HepG2 (cell line): ENCODE measurements at places on chromosomes 7 and 10.

- DNase-seq, result no peak
Observed at GRCh38 chr7:40716052-40716451, 581.2 kb downstream of the SUGCT start.

- no peak for DNase-seq
Observed at GRCh38 chr10:636016-636730, 53.3 kb downstream of the DIP2C start.

- DNase-seq, result no peak
Observed at GRCh38 chr7:31950091-31950755, 120.0 kb downstream of the PDE1C start.

DNA sequence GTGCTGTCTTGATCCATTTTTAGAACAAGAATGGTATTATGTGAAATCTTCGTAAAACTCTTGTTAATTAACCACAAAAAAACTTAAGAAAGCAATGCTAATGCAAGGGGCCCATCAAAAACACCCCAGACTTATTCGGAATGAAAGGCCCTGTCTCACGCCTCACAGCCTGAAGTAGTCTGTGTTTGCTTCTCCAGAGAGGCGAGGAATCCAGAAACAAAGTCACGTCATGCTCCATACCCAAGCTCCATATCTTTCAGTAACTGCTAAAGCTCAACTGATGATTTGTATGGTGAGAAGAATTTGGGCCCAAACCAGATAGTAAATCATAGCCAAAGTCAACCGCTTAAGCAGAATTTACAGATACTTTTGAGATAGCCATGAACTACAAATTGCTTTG lies 155.4 kb downstream of the ATE1 start:
- DNase-seq, result no peak

DNA sequence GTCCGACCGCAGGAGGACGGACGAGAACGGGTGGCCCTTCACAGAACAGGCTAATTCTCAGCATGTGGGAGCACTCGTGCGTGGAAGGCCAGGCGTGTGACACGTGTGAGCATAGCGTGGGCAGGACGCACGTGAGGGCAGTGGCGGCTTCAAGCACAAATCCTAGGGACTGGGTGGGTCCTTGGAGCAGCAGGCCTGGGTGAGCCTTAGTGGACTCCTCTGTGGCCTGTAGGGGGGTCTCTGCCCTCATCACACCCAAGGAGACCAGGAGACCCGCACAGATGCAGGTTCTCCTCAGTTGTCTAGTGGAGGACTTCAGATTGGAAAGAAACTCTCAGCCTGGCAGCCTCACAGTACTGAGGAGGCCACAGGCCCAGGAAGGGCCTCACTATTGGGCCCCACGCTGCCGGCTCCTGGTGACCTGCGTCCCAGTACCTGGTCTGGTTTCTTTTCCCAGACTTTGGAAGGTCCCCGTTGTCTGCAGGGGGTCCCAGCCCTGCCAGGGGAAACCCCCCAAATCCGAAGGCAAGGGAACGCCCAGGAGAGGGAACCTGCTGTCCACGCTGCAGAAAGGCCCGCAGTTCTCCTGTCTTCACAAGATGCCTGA lies 49.1 kb upstream of the FAM20C start:
- no peak for DNase-seq
